Heart left ventricle (tissue), 16 donors: ENCODE measurements at places on chromosomes 16 and 17.

DNA sequence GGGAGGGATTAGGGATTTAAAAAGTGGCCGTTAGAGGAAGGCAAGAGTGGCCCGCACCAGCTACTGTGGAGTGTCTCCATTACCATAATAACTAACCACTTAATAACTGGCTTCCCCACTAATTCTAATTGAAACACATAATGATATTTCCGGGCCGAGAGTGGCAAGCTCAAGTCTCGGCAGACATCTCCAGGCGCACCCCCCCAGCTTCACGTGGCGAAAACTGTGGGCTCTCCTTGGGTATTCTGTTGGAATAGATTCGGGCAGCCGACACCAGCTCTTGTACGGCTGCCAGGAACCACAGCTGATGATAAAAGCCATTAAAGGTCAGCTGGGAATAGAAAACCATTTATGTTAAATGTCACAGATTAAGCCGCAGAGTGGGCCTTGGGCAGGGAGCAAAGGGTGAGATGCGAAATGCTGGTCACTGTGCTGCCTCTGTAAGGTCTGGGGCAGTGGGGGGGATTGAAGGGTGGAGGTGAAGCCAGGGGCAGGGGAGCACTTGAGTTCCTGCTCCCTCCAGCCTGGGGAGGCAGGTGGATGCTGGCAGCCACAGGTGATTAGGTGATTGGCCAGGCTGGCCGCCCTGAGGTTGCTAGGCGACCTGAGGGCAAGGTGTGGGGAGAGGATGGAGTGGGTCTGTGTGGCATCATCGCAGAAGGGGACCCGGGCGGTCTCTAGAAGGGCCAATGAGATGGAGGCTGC lies 115.6 kb upstream of the SDK2 start:
- DNase-seq: no peak
- H3K36me3 ChIP-seq: no peaks in the 10 kb centered on the region
- H3K4me1 ChIP-seq: peaks cover 22% of the 10 kb centered on the region
- H3K27ac ChIP-seq: no peak overlapping the region

- H3K27ac ChIP-seq: no peak overlapping the region
- peak; percentile 57 for DNase-seq
- H3K4me3 ChIP-seq: no peak overlapping the region
- H3K4me1 ChIP-seq: no peaks in the 10 kb centered on the region
- no peaks in the 10 kb centered on the region for H3K36me3 ChIP-seq
Observed at GRCh38 chr17:10316801-10317542, 55.8 kb downstream of the MYH13 start.

DNA sequence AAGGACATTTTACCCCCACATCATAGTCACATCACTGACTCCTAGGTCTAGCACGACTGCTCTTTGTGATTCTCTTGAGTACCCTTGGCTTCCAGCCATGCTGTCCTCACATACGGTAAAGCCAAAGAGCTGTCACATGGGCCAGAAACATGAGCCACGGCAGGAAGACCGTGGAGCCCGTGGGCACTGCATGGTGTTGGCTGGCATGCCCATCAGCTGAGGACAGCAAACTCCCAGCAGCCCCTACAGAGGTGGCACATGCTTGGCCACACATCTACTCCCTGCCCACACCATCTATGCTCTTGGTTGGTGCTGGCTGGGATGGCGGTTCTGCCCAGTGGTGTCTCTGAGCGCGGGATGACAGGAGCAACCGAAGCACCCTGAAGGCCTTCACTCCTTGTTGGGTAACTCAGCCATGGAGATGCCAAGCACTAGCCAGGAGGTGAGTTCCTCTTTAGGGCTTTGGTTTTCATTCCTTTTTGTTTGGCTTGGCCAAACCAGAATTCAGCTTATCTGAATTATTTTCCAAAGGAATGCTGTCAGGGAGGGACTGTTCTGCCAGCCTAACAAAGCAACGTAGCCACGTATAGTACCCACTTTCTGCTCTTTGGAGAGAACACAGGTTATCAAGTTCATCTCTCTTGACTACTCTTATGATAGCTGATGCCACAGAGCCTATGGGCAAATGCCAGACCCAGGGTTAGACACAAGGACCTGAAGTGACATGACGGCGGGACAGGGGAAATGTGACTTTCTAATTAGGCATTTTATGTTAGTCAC lies 10.0 kb downstream of the TNFAIP1 start:
- H3K36me3 ChIP-seq: peaks cover 100% of the 10 kb centered on the region
- H3K4me3 ChIP-seq: no peak overlapping the region
- H3K27me3 ChIP-seq: no peaks in the 10 kb centered on the region
- peak; percentile 45 for DNase-seq
- peaks cover 39% of the 10 kb centered on the region for H3K4me1 ChIP-seq

DNA sequence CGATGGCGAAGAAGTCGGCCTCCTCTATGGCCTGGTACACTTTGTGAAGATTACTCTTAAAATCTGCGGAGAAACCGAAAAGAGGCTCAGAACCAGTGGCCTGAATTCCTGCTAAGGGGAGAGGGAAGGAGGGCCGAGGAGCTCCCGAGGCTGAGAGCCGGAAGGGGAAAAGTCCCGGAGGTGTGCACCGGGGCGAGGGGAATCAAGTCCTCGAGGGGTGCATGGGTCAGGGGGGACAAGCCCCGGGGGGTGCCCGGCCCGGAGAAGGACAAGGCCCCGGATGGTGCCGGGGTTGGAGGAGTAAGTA lies 495 bp downstream of the PARN start:
- no peaks in the 10 kb centered on the region for H3K27me3 ChIP-seq
- peaks cover 30% of the 10 kb centered on the region for H3K4me1 ChIP-seq
- peak overlapping the region; percentile 83 for H3K27ac ChIP-seq
- no peak for DNase-seq

GRCh38 chr17:39562395-39562794 lies 45.3 kb downstream of the NEUROD2 start:
- H3K4me3 ChIP-seq: no peak overlapping the region
- H3K27ac ChIP-seq: no peak overlapping the region
- no peaks in the 10 kb centered on the region for H3K4me1 ChIP-seq
- DNase-seq: no peak

GRCh38 chr17:52120465-52120864 lies 38.0 kb downstream of the CA10 start:
- DNase-seq: no peak
- H3K27ac ChIP-seq: no peak overlapping the region
- no peaks in the 10 kb centered on the region for H3K4me1 ChIP-seq
- no peaks in the 10 kb centered on the region for H3K36me3 ChIP-seq
- H3K4me3 ChIP-seq: no peak overlapping the region

- no peaks in the 10 kb centered on the region for H3K36me3 ChIP-seq
- DNase-seq: no peak
- H3K4me1 ChIP-seq: peaks cover 41% of the 10 kb centered on the region
- no peak overlapping the region for H3K27ac ChIP-seq
- H3K27me3 ChIP-seq: no peaks in the 10 kb centered on the region
Observed at GRCh38 chr17:31692027-31692426, 167.0 kb downstream of the COPRS start.
